MCF 10A (cell line): ENCODE measurements at places on chromosomes 13 and 19. TPM values are rescaled to one million over a fixed set of nuclear protein-coding genes. Genes with fewer than 3 reads are reported as not detected.

The CGB2 gene
- total RNA-seq = not detected in 2 replicates

The PSG1 gene
- not detected in 2 replicates for total RNA-seq

The ADGRL1 gene
- 13.0 and 15.9 TPM in 2 replicates for total RNA-seq

DNA sequence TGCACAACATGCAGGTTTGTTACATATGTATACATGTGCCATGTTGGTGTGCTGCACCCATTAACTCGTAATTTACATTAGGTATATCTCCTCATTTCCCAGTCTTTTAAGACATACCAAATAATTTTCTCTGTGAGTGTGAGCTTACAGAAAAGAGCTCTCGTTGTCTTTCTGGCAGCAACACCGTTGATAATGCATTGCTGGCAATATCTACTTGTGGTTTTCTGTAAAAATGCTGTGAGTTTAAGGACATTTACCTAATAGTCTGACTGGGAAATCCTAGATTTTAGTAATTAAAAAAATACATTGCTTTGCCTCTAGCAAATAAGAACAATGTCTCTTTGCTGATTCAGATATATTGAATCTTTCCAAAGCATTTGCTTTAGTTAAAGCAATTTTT, 8.4 kb downstream of the IGFL3 start:
- DNase-seq = no peak

GRCh38 chr13:92864584-92865284, 361.9 kb upstream of the GPC6 start:
- no peak for DNase-seq

DNA sequence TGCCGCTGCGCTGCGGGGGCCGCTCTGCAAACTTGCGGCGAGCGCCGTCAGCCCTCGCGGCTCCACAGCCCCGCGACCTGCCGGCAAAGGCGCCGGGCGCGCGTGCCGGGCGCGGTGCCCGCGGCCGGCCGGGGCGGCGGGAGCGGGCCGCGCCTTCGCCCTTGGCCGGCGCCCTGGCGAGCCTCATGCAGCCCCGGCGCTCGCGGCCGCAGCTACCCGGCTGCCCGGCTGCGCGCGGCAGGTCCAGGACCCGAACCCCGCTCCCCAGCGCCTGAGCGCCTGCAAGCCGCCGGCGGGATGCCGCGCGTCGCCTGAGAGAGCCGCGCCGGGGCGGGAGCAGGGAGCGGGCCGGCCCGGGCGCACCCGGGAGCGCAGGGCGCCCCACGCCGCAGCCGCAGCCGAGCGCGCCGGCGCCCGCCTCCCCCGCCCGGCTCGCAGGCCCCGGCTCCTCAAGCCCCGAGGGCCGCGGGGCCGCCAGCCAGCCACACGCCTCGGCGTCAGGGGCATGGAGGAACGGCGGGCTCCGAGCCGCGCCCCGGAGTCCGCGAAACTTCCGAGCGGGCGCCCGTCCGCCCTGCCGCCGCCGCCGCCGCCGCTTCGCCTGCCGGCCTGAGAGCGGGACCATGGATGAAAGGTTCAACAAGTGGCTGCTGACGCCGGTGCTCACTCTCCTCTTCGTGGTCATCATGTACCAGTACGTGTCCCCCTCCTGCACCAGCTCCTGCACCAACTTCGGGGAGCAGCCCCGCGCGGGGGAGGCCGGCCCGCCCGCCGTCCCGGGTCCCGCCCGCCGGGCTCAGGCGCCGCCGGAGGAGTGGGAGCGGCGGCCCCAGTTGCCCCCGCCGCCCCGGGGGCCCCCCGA, 564 bp downstream of the HS6ST3 start:
- DNase-seq = no peak

DNA sequence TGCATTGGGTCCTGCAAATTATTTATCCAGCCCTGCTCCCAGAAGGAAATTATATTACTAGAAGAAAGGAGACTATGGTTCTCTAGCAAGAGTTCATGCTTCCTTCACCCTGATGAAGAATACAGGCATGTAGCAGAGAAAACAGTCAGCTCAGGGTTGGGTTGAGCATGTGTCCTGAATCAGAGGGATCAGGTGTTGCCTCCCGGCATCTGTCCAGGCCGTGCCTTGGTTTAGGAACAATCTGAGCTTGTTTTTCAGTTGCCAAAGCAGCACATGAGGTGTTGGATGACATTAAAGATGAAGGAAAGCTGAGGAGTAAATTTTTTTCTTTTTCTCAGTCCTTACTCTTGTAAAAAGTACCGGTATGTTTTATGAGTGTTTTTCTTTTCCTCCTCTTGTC, 62.0 kb downstream of the KL start:
- DNase-seq = no peak
